ENCODE measurements at places on chromosomes 16 and 17.

- no peak for DNase-seq
Observed at GRCh38 chr16:87424266-87424665, 32.1 kb downstream of the MAP1LC3B start.

DNA sequence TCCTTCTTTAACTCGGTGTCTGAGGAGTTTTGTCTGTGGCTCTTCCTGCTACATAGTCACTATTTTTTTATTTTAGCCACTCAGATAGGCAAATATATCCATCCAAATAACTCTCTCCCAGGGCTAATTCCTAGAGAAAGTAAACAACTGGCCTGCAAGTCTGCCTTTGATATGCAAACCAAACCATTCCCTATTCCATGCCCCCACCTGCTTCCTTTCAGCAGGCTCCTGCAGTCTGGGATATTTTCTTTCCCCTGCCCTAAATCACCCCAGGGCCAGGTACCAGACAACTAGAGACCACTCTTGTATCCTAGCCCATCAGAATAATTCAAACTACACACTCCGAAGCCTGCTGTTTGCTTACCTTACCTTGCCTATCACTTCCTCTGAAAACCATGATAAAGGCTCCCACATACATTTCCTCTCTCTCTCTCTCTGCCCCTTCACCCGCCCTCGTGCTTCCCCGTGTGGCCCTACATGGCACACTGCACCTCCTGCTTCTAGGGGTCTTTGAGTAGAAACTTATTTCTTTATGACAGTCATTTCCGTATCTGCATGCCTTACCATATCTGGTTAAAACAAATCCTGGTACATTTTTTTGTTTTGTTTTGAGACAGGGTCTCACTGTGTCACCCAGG lies 8.3 kb downstream of the CD300H start:
- DNase-seq = no peak

DNA sequence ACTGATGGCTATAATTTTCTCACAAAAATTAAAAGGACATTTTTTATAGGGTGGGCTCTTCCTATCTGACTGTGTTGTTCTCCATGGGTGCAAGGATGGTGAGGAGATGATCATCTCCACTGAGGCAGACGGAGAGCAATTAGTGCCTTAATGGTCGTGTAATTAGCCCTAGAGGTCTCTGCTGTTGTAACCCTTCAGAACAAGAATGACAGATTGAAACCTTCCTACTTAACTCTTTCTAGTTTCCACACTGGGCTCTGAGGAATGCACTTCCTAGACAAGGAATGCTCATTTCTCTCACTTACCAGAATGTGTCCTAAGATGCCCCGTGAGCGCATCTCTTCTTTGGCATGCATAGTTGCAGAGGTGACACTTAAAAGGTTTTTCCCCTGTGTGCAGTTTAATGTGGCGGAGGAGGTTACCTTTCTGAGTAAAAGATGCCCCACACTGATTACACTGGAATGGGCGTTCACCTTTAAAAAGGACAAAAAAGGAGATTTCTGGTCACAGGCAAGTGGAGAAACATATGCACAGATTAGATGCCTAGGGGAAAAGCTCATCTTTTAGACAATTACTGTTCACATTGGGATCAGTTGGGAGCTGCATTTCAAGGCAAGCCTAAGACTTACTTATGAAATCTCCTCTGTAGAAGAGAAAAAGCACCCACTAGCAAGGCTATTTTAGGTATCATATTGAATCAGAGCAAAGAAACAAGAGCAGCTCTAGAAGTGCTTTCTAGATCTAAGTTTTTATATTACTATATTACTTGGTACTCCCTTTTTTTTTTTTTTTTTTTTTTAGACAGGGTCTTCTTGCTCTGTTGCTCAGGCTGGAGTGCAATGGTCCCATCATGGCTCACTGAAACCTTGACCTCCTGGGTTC lies 53.6 kb downstream of the GRB7 start:
- DNase-seq = peak; percentile 73

- no peak for DNase-seq
Observed at GRCh38 chr17:47279062-47279801, 25.6 kb downstream of the ITGB3 start.

GRCh38 chr17:31415004-31415454 lies 23.6 kb downstream of the RAB11FIP4 start:
- DNase-seq = no peak
